ENCODE measurements at places on chromosomes 2 and 18.
A peak's percentile ranks its signal among the peaks of the same experiment; 100 is the strongest.

DNA sequence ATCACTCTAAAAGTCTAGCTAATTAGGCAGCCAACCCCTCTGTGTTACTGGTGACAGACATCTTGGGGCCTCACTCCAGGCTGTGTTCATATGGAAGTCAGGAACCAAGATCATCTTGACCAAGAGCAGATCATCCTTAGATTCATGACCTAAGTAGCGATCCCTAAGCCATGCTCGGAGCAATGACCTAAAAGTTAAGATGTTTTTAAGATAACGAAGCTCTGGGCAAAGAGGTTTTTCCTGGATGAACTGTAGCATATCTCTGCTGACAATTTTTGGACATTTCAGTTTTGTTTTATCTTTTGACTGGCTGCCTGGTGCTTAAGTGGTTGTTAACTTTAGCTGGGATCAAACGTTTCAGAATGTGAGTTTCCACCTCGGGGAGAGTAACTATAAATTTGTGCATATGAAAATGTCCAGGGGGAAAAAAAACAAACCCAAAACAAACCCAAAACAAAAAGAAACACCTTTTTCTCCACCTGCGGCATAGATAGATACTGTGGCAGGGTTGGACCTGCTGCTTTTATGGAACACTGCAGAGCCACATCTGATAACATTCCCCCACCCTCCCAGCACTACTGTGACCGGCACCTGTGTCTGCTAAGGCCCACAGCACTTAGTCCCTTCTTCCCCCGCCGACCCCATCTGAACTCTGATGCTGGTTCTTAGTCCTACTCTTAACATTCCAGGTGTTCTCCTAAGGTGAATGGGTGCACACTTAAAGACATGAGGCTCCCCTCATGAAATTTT is 45.5 kb downstream of the EPAS1 start:
- DNase-seq, result no peak

- peak; percentile 35 for DNase-seq
Measured at GRCh38 chr2:222561817-222562645, 93.9 kb downstream of the FARSB start.

DNA sequence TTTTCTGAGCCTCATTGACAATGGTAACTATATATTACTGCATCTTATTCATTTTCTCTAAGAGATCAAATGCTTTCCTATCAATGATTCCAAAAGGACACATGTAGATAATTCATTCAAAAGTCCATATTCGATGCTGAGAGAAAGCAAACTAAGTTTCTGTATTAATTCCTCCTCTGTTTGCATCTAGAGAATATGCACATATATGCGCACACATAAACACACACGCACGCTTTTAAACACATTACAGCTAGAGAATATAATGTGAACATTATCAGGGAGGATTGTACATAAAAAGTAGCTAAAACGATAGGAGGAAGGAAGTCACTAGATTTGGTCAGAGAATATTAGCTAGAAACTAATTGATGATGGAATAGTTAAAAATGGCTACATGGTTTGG is 379.0 kb upstream of the NETO1 start:
- no peak for DNase-seq

DNA sequence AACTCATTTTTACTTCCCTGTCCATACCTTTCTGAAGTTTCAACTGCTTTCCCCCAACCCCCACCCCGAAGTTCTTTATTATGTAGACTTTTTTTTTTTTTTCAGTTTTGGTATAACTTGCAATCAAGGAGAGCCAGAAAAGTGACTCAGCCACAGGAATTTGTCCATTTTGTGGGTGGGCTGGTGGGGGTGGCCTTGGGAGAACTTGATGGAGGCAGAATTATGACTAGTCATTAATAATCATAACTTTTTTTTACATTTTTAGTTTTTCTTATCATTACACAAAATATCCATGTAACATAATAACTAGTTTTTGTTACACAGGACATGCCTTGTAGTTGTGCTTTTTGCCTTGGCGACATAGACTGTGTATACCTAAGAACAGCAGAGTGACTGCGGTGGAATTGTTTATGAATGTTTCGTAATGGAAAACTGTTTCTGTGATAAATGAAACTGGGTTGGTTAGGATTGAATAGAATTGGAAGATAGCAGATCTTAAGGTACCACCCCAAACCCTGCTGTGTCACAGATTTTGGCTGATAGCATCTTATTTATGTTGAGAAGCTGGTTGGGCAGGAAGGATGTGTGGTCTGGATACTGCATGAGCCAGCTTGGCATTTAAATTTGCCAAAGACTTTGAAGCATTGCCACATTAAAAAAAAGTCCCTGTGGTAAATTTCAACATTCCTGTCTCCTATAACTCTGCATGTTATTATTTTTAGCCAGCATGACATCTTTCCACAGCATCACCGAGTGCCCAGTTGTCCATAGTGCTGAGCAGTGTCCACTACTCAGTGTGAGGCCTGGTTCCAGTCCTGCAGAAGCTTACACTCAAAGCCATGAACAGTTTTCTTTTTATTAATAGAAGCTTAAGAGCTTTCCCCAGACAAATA is 30.7 kb downstream of the LYPD6B start:
- DNase-seq, result peak; percentile 18

- DNase-seq, result peak; percentile 58
Measured at GRCh38 chr2:128178650-128179460, 87.9 kb downstream of the UGGT1 start.

DNA sequence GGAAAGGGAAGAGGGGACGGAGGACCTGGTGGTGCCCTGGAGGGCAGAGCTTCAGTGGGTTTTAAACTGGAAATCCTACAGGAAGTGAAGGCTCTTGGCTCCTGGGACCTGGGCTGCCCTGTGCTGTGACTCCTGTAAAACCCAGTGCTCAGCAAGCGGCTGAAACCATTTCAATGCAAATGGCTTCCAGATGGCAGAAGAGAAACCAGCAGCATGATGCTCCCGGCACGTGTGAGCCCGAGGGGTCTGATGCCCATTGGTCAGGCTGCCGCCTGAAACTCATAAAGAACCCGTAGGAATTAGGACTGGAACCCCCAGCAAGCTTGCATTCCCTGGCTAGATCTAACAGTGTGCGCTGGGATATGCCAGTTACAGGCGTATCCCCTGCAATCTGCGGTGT is 109.2 kb upstream of the THOC1 start:
- DNase-seq, result no peak

- DNase-seq, result no peak
Measured at GRCh38 chr2:187302116-187302515, 145.9 kb downstream of the CALCRL start.

GRCh38 chr2:44650796-44651195 is 289.0 kb downstream of the CAMKMT start:
- no peak for DNase-seq

GRCh38 chr18:10301831-10302483 is 152.5 kb upstream of the APCDD1 start:
- no peak for DNase-seq

GRCh38 chr2:30613001-30613400 is 166.0 kb downstream of the LCLAT1 start:
- DNase-seq, result no peak

DNA sequence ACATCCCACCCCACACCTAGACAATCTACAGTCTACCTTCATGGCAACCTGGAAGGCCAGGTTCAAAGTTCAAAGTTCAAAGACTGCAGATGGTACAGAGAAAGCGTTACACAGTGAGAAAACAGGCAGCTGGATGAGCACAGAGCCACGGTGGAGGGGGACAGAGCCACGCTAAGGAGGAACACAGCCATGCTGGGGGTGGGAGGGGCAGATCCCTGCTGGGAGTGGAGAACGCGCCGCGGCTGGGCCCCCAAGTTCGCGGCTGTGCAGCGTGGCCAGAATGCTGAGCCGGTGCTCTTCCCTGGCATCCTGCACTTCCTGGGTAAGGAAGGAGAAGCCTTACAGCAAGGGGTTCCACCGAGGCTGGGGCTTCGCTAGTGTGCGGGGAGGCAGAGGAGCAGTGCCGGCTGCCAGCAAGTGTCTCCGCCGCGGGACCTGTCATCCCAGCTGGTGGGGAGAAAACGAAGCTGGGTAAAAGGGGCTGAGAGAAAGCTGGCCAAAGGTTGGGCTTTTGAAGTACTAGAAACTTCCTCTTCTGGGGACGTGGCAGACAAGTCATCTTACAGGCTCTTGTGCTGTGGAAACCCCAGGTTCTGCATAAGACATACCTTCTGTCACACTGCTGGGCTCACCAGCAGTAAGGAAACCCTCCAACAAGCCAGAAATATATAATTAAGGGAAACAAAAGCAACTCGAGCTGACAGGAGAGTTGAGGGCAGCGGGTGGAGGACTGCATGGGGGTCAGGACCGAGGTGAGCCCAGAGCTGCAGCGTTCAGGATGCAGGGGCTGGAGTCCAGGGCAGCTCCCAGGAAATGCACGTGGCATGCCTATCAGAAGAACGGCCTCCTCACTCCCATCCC is 115.5 kb downstream of the HDAC4 start:
- DNase-seq, result peak; percentile 45
